ENCODE measurements at places on chromosomes 7 and 10.

- no peak for DNase-seq
Observed at GRCh38 chr10:14683256-14683655, 91.4 kb downstream of the FAM107B start.

- DNase-seq = no peak
Observed at GRCh38 chr7:135397689-135398088, 112.2 kb downstream of the CNOT4 start.

GRCh38 chr10:72106896-72107295 lies 18.5 kb upstream of the SPOCK2 start:
- no peak for DNase-seq

DNA sequence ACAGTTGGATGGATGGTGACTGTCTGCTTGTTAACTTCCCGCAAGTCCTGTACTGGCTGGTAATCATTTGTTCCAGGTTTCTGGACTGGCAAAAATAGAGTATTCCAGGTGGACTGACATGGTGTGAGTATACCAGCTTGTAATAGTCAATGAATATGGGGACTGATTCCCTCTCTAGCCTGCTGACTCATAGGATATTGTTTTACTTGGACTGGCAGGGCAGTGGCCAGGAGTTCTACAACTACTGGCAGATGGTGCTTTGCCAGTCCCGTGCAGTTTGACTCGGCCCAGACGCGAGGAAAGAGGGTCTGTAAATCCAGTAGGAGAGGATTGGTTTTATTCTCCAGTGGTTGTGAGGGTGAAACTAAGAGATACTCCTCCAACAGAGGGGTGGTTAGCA lies 78.0 kb downstream of the PRR15 start:
- no peak for DNase-seq

- DNase-seq = no peak
Observed at GRCh38 chr10:104028146-104028545, 57.5 kb downstream of the COL17A1 start.

- DNase-seq = no peak
Observed at GRCh38 chr10:43892062-43892770, 243.5 kb upstream of the ZNF32 start.

DNA sequence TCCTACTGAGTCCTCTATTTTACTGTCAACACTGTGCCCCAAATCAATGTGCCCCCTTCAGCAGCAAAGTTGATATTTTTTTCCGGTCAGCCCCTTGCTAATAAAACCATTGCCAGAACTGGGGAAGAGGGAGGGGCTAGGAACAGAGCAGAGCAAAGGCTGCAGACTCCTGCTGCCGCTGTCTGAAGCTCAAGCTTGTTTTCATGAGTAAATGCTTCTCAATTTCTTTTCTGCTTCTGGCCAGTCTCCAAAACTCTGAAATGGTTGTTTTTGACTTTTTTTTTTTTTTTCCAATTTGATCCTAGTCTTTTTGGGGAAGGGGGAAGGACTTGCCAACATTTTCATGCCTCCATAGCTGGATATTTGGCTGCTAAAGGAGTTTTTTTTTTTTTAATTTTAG lies 26.7 kb upstream of the PROSER2 start:
- no peak for DNase-seq

GRCh38 chr10:121296881-121297585 lies 301.2 kb downstream of the FGFR2 start:
- DNase-seq = no peak

GRCh38 chr7:102097601-102098161 lies 189.0 kb upstream of the SH2B2 start:
- no peak for DNase-seq

GRCh38 chr7:129452589-129453231 lies 18.5 kb downstream of the STRIP2 start:
- DNase-seq = no peak

DNA sequence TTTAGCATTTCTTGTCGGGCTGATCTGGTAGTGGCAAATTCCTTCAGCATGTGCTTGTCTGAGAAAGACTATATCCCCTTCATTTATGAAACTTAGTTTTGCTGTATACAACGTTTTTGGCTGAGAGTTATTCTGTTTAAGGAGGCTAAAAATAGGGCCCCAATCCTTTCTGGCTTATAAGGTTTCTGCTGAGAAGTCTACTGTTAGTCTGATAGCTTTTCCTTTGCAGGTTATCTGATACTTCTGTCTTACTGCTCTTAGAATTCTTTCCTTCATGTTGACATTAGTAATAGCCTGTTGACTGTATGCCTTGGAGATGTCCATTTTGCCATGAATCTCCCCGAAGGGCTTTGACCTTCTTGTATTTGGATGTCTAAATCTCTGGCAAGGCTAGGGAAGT lies 9.9 kb downstream of the CASP7 start:
- no peak for DNase-seq

DNA sequence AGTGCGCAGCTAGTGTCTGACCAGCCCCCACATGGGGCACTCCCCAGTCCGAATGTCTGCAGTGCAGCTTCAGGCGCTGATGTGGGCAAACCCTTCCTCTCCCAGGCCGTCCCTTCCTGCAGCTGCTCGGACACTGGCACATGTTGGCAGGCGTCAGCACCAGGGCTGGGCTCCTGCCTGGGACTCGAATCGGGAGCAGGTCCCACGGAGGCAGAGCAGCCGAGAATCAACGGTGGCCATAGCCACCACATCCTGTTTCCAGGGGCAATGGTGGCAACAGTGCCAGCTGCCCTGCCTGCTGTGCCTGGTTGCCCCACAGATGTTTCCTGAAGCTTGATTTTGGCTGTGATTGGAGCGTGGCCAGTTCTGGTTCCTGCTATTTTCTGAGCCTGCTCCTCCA lies 65.8 kb downstream of the MGMT start:
- DNase-seq = no peak

- DNase-seq = no peak
Observed at GRCh38 chr10:100879741-100880360, 32.9 kb upstream of the SLF2 start.

DNA sequence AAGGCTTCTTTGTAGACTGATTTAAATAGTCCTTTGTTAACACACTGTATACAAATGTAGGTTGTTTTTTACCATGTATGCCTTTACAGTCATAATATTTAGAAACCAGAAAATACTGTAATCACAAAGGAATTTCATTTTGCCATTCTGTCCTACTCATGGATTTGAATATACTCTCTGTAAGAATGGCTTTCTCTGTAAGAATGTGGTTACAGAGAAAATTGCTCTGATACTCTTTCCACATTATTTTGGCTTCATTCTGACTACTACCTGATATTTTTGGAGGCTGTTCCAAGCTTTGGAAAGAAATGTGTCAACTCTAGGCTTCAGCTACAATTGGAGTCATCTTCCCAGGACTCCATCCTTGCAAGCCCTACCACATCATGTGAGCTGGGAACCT lies 23.5 kb downstream of the CH25H start:
- DNase-seq = no peak

DNA sequence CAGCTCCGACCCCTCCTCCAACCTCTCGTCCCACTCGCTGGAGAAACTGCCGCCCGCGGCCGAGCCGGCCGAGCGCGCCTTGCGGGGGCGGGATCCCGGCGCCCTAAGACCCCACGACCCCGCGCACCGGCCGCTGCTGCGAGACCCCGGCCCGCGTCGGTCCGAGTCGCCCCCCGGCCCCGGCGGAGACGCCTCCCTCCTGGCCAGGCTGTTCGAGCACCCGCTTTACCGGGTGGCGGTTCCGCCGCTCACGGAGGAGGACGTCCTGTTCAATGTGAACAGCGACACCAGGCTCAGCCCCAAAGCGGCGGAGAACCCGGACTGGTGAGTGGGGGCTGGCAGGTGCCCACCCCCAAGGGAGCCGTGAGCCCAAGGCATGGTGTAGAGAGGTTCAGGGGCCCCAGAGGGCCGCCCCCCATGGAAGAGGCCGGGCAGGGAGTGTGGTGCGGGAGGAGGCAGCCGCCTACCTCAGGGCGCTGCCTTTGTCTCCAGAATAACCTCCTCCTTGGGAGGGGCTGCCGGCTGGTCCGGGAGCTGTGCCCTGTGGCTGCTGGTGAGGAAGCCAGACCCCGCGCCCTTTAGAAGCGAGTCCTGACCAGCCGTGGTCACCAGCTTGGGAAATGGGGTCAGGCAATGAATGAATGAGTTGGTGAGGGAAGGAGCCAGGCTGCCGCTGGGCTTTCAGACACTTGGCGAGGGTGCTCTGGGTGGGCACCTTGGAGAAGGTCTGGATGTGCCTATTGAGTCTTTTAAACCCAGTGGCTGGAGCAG lies 1.3 kb downstream of the FAM20C start:
- no peak for DNase-seq

- DNase-seq = no peak
Observed at GRCh38 chr7:144668503-144668902, 167.3 kb downstream of the TPK1 start.

GRCh38 chr10:79246209-79246581 lies 101.1 kb upstream of the PPIF start:
- DNase-seq = no peak

DNA sequence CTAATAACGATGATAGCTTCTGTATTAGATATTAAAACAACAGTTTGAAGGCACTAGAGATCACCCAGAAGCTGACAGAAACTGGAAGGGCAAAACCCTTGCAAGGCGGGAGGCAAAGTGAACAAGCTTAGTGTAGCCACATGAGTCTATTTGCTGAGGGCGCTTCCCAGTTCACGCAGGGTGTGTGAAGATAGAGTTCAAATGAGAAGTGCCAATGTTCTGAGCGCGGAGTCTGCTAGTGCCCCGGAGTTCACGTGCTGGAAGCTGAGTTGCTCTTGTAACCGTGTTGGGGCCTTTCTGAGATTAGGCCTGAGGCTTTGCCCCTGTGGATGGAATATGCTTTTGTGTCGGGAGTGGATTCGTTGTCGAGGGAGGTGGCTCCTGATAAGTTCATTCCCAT lies 16.6 kb upstream of the GTPBP4 start:
- DNase-seq = no peak

GRCh38 chr7:114916261-114916892 lies 5.5 kb upstream of the MDFIC start:
- DNase-seq = no peak

DNA sequence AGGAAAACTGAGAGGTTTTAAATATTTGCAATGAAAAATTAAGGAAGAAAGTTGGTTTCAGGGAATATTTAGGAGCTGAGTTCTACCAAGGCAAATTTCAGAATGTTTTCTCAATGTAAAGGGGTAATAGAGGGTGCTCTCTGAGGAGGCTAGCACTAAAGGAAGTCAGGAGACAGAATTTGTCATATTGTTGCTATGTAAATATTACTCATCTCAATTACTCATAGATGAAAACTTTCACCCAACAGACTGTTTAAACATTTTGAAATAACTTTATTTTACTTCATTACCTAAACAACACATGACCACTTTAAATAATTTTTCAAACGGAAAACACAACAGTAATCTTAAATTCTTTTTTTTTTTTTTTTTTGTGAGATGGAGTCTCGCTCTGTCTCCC lies 274.8 kb upstream of the NRG3 start:
- DNase-seq = no peak

DNA sequence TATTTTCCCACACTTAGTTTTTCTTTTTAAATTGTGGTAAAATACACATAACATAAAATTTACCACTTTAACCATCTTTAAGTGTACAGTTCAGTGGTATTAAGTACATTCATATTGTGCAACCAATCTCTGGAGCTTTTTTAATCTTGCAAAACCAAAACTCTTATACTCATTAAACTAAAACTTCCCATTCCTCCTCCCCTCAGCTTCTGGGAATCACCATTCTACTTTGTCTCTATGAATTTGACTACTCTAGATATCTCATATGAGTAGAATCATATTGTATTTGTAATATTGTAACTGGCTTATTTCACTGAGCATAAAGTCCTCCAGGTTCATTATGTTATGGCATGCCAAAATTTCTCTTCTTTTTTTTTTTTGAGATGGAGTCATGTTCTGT lies 86.4 kb upstream of the JAZF1 start:
- no peak for DNase-seq

DNA sequence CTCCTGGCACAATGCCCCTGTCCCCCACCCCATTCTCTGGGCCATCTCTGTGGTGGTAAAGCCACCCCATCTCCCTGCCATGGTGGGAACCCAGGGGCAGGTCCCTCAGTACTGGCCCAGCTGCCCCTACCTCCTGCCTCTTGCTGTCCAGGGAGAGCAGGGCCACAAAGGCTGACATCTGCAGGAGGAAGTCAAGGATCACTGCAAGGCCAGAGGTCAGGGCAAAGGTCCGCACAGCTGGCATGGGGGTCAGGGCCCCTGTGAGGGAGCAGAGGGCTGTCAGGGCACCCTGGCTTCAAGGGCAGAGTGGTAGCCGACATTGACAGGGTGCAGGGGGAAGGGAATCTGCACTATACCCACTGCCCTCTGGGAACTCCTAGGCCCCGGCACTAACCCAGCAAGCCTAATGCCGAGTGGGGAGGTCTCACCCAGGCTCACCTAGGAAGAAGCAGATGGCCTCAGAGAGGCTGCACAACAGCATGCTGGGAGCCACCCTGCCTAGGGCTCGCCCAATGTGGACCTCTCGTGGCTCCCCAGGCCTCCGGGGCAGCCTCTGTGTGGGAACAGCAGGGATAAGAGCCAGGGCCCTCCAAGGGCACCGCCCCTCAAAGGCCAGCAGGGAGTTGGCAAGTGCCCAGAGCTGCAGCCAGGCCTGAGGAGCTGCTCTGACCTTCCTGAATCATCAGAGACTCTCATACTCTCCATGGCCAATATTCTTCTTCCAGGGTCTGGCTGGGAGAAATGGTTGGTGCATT lies 7.7 kb downstream of the NPC1L1 start:
- DNase-seq = no peak
